ENCODE measurements at places on chromosomes 5 and 9.

- DNase-seq, result no peak
Observed at GRCh38 chr9:110978516-110978915, 59.8 kb downstream of the LPAR1 start.

- DNase-seq, result no peak
Observed at GRCh38 chr5:172364773-172365172, 81.2 kb upstream of the UBTD2 start.

GRCh38 chr5:15440434-15440833 lies 59.5 kb upstream of the FBXL7 start:
- no peak for DNase-seq

DNA sequence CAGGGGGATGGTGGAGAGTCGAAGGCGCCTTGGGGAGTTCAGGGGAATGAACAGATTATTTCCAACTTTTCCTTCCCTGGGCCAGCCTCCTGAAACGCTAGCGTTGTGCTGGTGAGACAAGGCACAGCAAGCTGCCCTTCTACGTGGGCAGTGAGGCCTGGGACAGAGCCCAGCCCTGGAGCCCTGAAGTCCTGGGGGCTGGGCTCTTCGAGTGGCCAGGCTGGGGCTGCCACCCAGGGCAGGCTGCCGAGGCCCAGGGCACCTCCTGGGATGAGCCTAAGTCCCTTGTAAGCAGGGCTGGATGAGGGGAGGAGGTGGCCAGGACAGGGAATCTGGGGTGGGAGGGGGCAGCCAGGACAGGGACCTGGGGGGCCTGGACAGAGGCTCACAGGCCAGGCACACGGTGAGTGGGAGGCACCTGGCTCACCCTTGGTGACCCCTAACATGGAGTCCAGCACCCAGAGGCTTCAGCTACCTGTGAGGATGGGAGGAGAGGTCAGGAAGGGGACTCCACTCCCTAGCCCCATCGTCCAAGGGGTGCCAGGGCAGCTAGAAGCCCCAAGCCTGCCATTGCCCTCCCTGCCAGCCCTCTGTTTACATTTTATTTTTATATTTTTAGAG lies 1.3 kb upstream of the LCN12 start:
- no peak for DNase-seq

DNA sequence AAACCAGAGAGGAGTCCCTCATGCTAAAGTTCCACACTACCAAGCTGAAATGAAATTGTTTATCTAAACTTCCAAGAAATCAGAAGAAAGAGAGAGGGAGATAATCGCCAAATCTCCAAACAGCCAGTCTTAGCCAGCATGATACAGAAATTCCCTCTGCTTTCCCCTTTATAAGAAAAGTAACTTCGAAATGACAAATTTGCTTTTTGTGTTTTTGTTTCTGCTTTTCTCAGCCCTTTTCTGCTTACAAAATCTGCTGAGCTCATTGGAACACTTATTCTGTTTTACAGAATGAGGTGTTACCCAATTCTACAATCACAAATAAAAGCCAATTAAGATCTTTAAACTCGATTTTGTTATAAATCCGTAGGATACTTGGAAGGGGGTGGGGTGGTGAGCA lies 72.9 kb downstream of the SFXN1 start:
- DNase-seq, result no peak

DNA sequence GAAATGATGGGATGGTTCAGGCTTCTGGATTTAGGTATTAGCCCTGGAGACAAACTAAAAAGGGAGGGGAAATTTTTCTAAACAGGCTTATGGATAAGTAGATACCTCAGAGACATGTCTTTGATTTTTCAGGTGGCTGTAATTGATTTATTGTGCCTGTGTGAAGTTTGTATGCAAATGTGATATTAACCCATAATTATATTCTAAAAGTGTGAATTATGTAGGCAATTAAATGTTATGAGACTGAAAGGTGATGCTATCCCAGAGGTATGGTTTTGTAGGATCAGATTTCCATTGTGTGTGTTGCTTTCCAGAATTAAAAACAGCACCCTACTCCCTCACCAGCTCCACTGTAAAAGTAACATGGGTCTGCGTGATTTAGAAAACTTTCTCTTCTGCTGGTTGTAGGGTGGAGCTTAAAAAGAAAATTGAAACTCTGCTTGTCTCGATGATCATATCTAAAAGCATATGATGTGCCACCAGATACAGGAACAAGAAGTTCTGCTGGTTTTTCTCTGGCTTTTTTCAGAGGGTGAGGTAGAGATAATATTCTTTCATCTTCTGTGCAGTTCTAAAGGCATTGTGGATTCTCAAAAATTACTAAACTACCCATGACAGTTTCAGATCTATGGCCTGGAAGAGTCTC lies 71.8 kb upstream of the TAF11L2 start:
- DNase-seq, result no peak

- no peak for DNase-seq
Observed at GRCh38 chr5:59275510-59276324, 617.8 kb downstream of the PDE4D start.

- no peak for DNase-seq
Observed at GRCh38 chr5:145360936-145361335, 474.2 kb downstream of the PRELID2 start.

- DNase-seq, result no peak
Observed at GRCh38 chr9:101923451-101923850, 185.0 kb upstream of the GRIN3A start.

DNA sequence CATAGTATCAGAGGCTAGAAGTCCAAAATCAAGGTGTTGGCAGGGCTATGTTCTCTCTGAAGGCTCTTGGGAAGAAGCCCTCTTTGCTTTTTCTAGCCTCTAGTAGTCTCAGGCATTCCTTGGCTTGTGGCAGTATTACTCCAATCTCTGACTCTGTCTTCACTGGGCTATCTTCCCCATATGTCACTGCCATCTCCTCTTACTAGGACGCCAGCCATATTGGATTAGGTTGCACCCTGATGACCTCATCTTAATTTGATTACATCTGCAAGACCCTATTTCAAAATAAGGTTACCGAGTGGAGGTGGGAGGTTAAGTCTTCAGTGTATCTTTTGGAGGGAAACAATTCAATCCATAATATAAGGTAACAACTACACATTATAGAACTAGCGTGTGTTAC lies 21.3 kb upstream of the EBF1 start:
- DNase-seq, result no peak

GRCh38 chr5:153517241-153517611 lies 26.8 kb downstream of the GRIA1 start:
- DNase-seq, result no peak

GRCh38 chr5:125298746-125299379 lies 552.4 kb upstream of the ZNF608 start:
- no peak for DNase-seq

- DNase-seq, result no peak
Observed at GRCh38 chr5:144467792-144468191, 297.1 kb downstream of the KCTD16 start.

- no peak for DNase-seq
Observed at GRCh38 chr5:124706729-124707361, 39.6 kb downstream of the ZNF608 start.

GRCh38 chr5:38431242-38431853 lies 125.1 kb downstream of the LIFR start:
- no peak for DNase-seq

Data from stimulated activated CD4-positive, alpha-beta T cell treated with anti-CD3 and anti-CD28 coated beads, Interleukin-12 subunit alpha, Interleukin-12 subunit beta, amount 100 ng/mL, for 4 hours (primary cell).